Stimulated activated CD8-positive, alpha-beta memory T cell treated with anti-CD3 and anti-CD28 coated beads, Interleukin-4, amount 100 ng/mL, for 48 hours (primary cell): ENCODE measurements at places on chromosomes 1 and 21.
A peak's percentile ranks its signal among the peaks of the same experiment; 100 is the strongest.

DNA sequence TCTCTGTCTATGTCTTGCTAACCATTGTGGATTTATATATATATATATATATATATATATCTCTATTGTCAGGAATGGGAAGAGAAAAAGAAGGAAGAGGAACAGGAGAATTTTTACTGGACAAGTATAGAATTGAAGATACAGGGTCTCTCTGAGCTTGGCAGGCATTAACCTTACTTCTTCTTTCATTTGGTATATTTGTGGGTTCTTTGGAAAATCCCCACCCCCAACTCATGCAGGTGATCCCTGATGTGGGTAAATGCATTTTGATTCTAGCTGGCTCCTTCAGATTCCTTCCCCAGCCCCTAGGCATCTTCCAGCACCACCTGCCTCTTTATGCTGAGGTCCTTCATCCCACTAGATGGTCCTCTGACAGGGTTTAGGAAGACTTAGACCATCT lies 78.8 kb upstream of the TRABD2B start:
- DNase-seq = no peak

DNA sequence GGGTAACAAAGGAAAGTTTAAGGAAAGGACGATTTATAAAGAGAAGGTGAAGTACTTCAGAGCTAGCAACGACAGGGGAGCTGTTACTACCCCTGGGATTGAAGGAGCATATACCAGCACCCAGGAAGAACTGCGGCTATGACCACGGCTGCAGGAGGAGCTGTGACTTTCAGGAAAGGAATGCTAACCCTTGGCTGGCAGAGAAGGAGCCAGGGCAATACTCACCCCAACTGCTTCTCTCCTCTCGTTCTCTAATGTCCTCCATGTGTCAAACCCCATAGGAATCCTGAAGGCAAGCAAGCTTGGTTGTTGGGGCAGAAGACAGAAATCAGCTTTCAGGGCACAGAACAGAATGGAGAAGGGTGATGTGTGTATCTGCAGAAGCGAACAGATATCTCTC lies 120.5 kb downstream of the TMEM53 start:
- DNase-seq = no peak

DNA sequence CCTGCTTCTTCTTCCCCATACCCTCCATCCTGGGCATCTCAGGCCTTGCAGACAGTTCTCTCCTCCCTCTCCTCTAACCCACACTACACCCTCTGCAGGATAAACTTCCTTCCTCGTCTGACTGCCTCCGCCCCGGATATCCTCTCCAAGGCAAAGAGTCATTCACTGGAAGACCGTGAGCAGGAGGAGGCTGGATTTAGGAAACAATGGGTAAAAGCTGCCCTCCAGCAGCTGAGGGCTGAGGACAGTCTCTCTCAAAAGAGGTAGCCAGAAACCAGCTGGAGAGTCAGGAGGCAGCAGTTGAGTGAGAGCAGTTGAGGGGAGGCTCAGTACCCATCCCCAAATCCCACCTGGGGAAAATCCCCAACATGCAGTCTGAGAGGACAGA lies 1.4 kb downstream of the CSRP1 start:
- DNase-seq = no peak

GRCh38 chr1:182707122-182707521 lies 22.7 kb upstream of the RGS8 start:
- no peak for DNase-seq

DNA sequence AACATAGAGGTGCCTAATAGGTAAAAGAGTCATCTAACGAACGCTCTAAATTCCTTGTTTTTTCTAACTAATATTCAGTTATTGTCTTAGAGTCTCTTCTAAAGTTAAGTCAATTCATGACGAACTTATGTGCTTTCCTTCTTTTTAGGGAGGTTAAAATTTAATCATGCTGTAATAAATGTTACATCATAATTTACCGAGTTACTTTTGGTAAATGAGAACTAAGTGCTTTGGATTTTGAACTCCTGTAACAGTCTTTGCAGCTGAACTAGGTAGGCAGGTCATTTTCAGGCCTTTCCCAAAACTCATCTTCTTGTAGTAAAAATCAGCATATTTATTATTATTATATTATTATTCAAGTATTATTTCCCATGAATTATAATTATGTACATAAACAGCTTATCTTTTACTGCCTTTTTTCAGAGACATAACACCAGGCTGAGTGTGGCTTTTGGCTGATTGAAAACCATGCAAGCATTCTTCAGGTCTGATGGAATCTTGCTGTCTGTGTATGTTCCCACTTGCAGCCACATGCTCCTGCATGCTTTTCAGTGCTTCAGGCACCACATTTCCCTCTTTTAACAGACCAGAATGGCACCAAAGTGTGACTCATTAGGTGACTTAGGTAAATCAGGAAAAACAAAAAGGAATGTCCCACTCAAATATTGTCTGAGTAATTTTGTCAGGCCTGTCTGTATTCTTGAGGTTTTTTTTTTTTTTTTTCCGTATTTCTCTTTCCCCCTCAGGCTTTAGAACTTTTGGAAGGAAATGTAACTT lies 81.0 kb upstream of the CD55 start:
- no peak for DNase-seq

GRCh38 chr1:51738681-51739080 lies 121.8 kb downstream of the OSBPL9 start:
- no peak for DNase-seq

- DNase-seq = no peak
Observed at GRCh38 chr1:152993186-152993585, 8.4 kb upstream of the SPRR3 start.

GRCh38 chr1:182674346-182675246 lies 9.8 kb downstream of the RGS8 start:
- DNase-seq = no peak

DNA sequence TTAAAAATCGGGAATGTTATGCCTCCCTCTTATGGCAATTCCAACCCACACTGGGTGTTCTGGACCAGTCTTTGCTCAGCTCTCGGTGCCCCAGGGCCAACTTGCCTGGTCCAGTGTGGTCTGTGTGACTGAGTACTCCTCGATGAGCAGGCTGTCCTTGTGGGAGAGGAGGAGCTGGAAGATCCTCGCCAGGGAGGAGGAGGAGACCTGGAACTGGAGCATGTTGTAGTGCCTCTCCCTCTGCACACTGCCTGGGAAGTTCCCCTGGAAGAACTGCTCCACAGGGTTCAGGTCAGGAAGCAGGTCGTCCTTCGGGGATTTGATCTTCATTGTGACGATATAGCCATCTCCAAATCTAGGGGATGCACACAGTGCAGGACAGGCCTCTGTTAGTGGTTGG lies 88.5 kb upstream of the GCLM start:
- no peak for DNase-seq

GRCh38 chr1:101288491-101288944 lies 51.7 kb downstream of the S1PR1 start:
- peak; percentile 69 for DNase-seq

DNA sequence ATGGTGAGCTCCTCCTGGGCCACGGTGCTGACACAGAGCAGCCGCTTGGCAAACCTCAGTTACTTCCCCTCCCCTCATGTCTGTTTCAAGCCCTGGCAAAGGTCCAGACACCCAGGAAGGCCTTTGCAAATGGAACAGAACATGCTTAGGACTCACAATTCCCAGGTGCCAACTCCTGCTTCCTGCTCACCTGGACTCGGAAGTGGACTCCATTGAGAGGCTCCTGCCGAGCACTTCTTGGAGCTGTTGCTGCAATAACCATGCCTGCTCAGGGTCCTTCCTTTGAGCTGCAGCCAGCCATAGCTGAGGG lies 10.7 kb downstream of the DCST2 start:
- no peak for DNase-seq

GRCh38 chr1:26012864-26013263 lies 8.7 kb upstream of the EXTL1 start:
- no peak for DNase-seq

DNA sequence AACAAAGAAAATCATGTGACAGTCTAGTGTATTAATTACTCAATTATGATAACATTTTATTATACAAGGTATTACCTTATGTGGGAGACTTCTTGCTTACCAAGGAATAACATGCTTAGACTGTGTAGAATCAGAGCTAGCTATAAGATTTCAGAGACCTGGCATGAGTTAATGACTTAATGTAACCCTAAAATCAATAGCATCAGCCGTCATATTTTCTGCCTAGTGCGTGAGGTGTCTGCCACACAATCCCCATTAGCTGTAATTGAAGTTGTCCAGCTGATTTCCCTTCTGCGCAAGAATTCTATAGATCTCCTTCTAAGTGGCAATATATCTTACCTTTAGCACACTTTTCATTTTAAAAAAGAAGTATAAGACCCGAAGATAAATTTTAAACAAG lies 28.8 kb downstream of the CHODL start:
- DNase-seq = no peak

DNA sequence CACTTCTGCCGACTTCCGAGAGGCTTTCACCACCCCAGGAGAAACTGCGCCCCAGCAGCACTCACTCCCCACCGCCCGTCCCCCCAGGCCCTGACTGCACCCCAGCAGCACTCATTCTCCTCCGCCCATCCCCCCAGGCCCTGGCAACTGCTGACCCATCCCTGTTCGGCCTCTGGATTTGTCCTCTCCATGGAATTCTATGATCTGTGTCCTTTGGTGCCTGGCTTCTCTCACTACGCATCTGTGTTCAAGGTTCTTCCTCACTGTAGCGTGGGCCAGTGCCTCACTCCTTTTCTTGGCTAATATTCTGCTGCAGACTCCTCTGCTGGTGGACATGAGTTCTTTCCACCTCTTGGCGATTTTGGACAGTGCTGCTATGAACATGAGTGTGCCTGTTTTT lies 121.8 kb upstream of the ARHGEF16 start:
- DNase-seq = no peak
